ENCODE measurements at places on chromosomes 2 and 18.

DNA sequence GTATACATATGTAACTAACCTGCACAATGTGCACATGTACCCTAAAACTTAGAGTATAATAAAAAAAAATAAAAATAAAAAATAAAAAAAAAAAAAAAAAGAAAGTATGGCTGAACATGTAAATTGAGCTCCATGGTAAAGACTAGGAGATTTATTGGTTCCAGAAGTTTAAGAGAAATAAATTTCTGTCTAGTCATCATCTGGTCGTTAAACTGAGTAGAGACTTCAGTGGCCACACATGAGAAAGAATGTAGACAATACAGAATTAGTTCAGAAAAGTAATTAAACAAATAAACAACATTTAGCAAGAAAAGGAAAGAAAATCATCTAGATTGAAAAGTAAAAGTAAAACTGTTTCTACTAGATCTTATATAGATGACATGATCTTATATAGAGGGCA lies 12.4 kb upstream of the KCNE4 start:
- DNase-seq: no peak

- DNase-seq: no peak
Observed at GRCh38 chr2:38155-38554, 8.2 kb downstream of the FAM110C start.

DNA sequence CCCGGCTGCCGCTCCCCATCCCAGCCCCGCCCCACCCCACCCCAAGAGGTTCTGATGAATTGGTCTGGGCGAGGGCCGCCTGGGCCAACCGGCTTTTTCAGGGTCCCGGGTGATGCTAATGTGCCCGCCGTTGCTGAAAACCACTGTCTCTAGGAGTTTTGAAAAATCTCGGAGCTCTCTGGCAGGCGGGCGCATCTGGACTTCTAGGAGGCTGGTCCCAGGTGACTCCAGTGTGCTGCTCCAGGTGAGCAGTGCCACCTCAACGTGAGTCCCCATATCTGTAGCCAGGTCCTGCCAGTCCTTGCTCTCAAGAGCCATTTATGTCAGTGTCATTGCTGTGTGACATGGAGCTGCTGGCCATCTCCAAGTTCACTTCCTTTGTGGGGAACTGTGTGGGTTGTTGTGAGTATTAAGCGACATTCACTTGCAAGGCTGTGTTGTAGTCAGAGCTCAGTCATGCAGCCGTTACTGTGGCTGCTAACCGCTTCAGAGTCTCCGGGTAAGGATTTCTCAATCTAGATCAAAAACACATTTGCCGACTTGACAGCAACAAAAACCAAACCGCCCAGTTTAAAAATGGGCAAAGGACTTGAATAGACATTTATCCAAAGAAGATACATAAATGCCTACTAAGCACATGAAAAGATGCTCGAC lies at the start of gene RFX8:
RFX8 (minus strand) TSS at position 382 of the 654 bp plus-strand sequence. CDS start 8,264 bp downstream, outside the sequence.
- peak; percentile 82 for DNase-seq

GRCh38 chr2:35929551-35929950 lies 426.0 kb upstream of the CRIM1 start:
- no peak for DNase-seq

- DNase-seq: peak; percentile 50
Observed at GRCh38 chr18:37578886-37579513, 13.4 kb upstream of the CELF4 start.

GRCh38 chr18:8944871-8945245 lies 157.6 kb upstream of the NDUFV2 start:
- no peak for DNase-seq

GRCh38 chr18:30730915-30731314 lies 311.6 kb downstream of the DSC3 start:
- DNase-seq: no peak

DNA sequence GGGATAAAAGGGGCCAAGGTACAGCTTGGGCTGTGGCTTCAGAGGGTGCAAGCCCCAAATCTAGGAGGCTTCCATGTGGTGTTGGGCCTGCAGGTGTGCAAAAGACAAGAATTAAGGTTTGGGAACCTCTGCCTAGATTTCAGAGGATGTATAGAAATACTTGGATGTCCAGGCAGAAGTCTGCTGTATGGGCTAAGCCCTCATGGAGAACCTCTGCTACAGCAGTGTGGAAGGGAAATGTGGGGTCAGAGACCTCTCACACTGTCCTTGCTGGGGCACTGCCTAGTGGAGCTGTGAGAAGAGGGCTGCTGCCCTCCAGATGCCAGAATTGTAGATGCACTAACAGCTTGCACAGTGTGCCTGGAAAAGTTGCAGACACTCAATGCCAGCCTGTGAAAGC lies 880.6 kb upstream of the ID2 start:
- no peak for DNase-seq

GRCh38 chr2:176454893-176455815 lies 185.9 kb downstream of the MTX2 start:
- peak; percentile 81 for DNase-seq

DNA sequence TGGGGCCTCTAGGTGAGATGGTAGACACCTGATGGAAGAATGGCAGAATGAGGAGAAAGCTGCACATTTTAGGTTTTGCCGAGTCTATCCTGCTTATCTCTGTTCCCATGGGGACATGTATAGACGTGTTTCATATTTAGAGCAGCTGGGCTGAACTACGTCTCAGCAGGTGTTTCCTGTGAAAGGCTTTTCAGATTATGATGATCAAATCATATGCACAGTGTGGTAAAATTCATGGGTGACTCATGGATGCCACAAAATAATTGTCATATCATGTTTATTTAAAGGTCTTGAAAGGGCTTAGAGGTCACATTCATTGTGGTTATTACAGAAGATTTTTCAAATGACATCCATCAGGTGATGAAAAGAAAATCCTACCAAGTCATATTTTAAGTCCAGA lies 90.5 kb downstream of the ICOS start:
- peak; percentile 17 for DNase-seq
